ENCODE measurements at places on chromosomes 1 and 21.
A peak's percentile ranks its signal among the peaks of the same experiment; 100 is the strongest.

GRCh38 chr1:228279011-228279721 is 71.3 kb downstream of the OBSCN start:
- DNase-seq, result no peak

DNA sequence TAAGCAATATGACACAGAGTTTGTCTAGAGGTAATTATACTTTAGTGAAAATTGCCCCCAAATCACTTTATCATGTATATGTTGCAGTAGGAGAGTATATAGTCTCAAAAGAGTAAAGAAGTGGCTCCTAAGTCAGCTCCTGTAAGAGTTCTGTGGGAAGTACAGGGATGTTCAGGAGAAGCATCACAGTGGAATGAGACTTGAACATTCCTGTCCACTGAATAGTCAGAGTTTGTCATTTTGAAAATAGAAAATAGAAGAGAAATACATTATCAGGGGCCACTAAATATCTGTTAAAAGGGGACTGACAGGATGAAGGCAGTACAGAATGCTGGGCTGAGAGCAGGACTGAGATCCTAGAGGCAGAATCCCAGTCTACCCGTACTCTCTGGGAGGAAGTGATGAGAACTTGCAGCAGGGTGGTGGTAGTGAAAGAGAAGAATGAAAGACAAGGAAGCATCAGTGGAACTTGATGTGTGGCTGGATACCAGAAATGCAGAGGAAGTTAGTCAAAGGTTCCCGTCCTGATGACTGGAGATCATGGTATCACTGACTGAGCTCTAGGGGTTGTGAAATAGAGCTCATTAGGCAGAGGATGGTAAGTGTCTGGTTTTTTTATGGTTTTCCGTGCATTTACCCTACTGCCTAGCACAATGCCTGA is 153.4 kb downstream of the FMN2 start:
- DNase-seq, result no peak

DNA sequence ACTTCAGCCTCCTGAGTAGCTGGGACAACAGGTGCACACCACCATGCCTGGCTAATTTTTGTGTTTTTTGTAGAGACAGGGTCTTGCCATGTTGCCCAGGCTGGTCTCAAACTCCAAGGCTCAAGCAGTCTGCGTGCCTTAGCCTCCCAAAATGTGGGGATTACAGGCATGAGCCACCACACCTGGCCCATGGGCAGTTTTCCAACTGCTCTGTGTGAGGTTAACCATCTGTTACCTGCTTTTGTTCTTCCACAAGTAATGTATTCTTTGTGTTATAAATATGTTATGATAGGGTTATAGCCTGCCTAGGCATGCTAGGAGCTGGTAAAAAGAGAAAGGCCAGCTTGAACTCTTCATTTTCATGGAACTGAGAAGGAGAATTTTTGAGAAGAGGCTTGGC is 30.7 kb downstream of the TUFT1 start:
- no peak for DNase-seq

GRCh38 chr1:31591425-31592093 is 15.2 kb downstream of the TINAGL1 start:
- no peak for DNase-seq

GRCh38 chr1:202010180-202011015 is at the start of gene ELF3:
Gene ELF3, plus strand, starts transcription at chr1:202010587. Its CDS starts 550 bp downstream, at chr1:202011137.
- DNase-seq, result no peak

DNA sequence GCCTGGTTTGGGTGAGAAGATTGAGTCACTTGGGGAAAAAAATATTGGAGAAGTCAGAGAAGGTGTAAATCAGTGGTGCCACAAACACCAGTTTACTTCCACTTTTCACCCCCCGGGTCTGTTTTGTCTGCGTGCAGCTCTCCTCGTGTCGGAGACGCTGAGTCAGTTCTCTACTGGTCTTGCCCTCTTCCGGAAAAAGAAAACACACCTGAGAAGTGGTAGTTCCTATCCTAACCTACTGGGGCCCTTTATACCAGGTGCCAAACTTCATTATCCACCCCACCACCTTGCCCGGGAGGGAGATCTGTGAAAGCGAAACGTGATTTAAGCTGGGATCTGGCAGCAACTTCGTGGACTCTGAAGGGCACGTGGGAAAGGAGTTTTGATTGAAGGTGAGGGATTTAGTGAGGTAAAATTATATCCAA is 855 bp upstream of the IVNS1ABP start:
- peak; percentile 12 for DNase-seq

DNA sequence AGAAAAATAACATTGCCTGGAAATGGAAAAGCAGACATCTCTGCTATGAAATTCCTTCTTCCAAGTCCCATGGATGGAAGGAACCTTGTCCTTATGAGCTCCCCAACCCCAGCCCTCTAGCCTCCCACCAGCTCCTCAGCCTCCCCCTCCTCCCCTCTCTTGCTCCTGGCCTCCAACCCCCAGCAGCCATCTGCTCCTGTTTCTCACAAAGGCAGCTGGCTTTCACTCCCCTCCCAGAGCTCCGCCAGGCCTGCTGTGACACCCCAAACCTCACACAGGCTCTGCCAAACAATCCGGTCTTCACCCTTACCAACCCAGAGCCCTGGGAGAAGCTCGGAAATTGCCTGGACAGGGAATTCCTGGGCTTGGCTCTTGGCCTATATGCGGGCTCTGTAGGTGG is 69.2 kb downstream of the KLHDC7A start:
- DNase-seq, result no peak

GRCh38 chr1:117661027-117661426 is 55.2 kb downstream of the TENT5C start:
- no peak for DNase-seq

DNA sequence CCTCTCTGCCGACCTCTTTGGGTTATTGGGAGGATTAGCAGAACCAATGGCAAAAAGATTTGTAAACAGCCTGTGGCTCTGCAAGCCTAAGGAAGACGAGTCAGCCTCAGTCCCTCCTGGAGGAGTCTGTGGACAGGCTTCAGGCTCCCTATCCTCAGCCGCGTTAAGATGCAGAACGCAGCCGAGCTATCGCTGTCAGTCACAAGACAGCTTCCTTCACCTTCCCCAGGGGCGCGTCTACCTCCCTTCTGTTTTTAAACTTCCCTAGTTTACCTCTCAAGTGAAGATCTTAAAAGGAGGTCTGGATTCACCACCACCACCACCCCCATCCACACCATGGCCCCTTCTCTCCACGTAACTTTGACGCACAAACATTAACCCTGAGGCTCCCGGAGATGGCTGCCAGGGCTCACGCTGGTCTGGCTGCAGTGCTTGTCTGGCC is 738 bp downstream of the CAMK1G start:
- no peak for DNase-seq

GRCh38 chr1:147600119-147601111 is 59.1 kb downstream of the BCL9 start:
- no peak for DNase-seq

DNA sequence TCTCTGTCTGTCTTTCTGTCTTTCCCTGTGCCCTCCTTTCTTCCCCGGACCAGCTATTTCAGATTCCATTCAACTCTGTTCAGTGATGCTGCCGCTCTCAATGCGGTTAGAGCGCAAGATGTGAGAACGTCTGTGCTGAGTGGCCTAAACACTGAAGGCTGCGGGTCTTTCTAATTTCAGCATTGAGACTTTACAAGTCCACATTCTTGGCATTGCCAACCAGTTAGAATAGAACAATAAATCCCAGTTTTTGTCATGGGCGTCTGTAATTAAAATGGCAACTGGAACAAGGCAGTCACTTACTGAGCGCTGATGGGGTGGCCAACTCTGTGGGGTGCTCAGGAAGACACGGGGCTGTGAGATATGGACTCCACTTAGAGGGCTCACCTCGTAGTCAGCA is 112.8 kb downstream of the DHRS3 start:
- DNase-seq, result no peak

- DNase-seq, result no peak
Measured at GRCh38 chr1:52559875-52560274, 7.0 kb upstream of the TUT4 start.

GRCh38 chr1:206679738-206680211 is 4.9 kb upstream of the MAPKAPK2 start:
- DNase-seq, result no peak
